WTC11 (cell line): ENCODE measurements at places on chromosomes 11 and 22.

GRCh38 chr11:19718051-19718450 lies 5.4 kb downstream of the NAV2 start:
- DNase-seq: no peak

GRCh38 chr22:26170795-26171580 lies 1.7 kb downstream of the SEZ6L start:
- peak; percentile 84 for DNase-seq

GRCh38 chr11:80415580-80415979 lies 974.8 kb upstream of the TENM4 start:
- DNase-seq: no peak

DNA sequence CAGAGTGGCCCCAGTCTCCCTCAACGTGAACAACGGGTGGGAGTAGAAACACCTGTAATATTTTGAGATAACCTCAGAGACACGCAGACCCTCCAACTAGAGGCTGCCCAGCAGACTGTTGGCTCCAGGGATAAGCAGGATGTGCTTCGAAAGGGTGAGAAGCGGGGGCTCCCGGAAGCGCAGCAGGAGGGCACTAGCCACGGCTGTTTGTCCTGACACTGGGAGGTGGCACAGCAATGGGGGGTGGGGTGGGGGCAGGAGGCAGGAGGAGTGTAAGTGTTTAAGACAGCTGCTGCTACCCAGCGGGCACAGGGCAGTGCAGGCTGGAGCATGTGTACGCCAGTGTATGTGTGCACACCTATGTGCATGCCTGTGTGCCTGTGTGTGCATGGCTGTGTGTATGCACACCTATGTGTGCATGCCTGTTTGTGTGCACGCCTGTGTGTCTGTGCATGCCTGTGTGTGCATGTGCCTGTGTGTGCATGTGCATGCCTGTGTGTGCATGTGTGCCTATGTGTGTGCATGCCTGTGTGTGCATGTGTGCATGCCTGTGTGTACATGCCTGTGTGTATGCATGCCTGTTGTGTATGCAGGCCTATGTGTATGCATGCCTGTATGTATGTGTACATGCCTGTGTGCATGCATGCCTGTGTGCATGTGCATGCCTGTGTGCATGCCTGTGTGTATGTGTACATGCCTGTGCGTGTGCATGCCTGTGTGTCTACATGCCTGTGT lies 154.7 kb downstream of the SHANK2 start:
- DNase-seq: no peak

- no peak for DNase-seq
Observed at GRCh38 chr11:96160732-96161306, 182.2 kb downstream of the MAML2 start.
